ENCODE measurements at places on chromosomes 7 and 10.

DNA sequence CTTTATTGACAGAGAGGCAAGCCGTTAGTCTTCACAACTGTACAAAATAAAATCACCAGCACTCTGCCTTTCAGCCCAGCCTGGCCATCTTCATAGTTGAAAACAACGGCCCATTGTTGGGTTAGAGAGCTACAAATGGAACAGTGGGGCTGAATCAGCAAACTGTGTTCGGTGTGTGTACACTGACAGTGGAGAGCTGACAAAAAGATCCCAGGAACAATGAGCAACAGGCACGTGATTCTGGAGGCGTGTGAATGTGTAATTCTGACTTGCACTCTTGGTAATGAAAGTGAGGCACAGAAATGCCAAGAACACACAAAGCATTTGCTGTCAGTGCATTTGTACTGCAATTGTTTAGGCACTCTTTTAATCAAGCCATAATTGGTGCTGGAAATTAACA is 303.7 kb downstream of the WDR11 start:
- no peak for DNase-seq

DNA sequence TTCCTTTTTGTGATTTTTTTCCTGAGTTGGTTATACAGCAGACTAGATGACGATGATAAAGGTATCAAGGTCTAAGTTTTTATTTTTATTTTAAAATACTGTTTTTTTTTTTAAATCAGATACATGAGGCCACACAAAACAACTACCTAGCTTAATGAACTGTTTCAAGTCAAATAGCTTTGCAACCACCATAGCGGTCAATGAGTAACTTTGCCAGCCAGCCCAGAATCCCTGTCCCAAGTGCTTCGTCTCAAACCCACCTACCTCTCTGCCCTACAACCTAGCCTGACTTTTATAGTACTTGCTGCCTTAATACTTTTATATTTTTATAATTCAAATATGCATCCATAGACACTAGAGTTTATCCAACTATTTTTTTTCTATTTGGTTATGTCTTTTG is 676.5 kb downstream of the NRG3 start:
- no peak for DNase-seq

DNA sequence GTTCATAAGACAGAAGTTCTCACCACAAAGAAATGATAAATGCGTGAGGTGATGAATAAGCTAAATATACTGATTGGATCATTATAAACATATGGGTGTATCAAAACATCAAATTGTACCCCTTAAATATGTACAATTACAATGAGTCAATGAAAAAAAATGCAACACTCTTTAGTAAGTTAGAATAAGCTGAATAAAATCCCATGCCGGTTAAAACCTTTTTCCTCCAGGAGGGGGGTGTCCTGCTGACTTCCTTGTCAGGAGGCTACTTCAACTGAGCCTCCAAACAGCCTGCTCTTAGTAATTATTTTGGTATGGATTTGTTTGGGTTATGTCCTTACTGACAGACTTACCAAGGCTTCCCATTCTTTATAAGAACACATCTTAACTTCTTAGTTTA is 649.1 kb downstream of the INHBA start:
- DNase-seq: no peak

GRCh38 chr10:43267811-43268210 is 946 bp upstream of the RASGEF1A start:
- no peak for DNase-seq

DNA sequence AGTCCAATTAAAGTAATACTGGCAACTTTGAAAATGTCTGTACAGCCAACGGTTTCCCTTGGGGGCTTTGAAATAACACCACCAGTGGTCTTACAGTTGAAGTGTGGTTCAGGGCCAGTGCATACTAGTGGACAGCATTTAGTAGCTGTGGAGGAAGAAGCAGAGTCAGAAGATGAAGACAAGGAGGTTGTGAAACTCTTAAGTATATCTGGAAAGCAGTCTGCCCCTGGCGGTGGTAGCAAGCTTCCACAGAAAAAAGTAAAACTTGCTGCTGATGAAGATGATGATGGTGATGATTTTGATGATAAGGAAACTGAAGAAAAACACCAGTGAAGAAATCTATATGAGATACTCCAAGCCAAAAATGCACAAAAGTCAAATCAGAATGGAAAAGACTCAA is 72.2 kb downstream of the ZNF783 start:
- DNase-seq: no peak
